ENCODE measurements at places on chromosomes 1 and 21.

GRCh38 chr1:65066766-65067490 is 81.1 kb upstream of the AK4 start:
- DNase-seq = peak; percentile 83

GRCh38 chr21:37987668-37988067 is 71.4 kb upstream of the KCNJ6 start:
- no peak for DNase-seq

DNA sequence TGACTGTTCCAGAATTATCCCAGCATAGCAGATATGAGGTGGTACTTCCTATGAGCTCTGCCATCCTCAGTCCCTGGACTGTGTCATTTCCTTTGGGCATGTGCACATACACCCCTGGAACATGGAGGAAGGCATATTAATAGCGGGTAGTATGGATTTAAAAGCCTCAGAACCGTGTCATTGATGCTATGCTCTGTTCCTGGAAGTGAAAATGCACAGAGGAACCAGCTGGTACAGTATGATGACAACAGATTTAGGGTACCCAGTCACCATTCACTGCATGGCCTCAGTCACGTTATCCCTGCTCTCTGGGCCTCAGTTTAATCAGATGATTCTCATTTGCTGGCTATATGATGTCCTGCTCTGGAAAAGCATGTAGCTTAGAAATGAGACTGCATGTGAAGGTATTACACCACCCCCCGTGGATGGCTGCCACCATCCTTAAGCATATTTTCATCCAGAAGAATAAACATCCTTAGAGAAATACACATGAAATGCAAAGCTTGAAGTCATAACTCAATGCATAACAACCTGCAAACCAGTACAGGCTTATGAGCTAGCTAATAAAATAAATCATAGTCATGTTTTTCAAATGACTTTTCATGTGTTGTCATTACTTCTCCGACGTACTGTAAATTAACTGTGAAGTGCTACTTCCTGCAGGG is 37.8 kb downstream of the SETD4 start:
- no peak for DNase-seq

DNA sequence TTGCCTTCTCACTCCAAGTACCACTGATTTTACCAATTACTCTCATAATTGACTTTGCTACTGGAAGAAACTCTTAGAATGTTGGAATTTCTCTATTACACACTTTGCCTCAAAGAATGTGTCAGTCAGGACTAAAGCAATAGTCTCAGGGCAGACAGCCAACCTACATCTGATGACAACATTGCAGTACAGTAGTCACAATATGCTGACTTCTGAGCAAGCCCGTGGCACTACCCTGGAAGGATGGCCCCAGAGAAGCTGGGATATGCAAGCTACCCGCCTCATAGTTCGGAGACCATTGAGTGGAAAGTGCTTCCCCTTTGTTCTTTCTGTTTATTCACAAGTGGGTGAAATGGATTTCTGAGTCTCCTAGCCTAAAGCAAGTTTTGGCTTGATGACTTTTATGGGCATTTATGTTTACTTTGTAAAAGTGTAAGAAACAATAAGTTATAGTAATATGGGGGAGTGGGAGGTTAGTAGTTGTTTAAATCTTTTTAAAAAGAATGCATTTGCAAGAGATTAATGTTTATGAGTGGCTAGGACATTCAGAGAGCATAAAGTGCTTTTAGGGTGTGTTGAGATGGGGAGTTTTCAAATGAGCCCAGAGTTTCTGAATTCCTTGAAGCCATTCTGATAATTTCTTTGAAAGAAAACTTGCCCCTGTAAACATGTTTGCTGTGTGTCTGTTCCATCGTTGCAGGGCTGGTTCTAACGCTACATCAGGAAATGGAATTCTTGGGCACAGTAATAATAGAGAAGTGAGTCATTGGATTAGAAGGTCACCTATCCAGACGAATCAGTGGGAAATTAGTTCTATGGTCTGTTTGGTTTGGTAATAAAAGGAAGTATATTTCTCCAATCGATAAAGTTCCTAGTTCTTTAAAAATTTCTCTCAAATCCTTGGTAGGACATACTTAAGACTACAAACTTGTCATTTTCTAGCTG is 63.8 kb downstream of the LMO4 start:
- DNase-seq = peak; percentile 73

DNA sequence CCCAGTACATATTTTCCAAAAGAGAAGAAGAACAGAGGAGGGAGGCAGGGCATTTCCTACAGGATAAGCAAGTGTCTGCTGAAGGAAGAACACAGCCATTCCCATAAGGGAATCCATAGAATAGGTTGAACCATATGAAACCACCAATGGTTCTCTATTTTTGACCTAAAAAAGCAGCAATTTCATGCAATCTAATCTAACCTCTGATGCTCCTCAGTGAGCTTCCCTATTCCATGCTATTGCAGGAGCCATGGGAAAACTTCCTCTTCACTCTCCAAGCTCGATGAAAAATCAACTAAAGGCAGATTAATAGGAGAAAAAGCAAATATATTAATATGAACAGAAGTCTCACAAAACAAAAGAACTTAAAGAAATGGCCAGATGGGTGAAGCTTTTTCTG is 50.5 kb downstream of the SIPA1L2 start:
- no peak for DNase-seq

- peak; percentile 32 for DNase-seq
These were observed 28.9 kb downstream of the RNF2 start for GRCh38 chr1:185074307-185074706.

DNA sequence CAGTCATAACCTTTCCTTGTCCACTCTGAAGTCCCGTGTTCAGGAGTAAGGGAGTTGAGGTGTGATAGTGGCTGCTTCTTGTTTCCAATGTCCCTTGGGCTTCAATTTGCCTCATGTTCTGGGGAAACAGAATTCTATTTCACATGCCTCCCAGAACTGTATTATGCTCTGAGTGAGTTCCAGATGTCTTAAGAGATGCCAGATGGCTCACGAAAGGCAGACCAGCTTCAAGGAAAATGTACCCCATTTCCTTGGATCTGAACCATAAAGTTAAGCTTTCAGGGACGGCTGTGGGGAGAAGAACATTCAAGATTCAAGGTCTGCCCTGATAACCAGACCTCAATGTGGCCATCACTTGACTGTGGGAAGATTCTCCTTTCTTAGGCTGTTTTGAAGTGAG is 42.4 kb downstream of the C1orf87 start:
- DNase-seq = no peak

DNA sequence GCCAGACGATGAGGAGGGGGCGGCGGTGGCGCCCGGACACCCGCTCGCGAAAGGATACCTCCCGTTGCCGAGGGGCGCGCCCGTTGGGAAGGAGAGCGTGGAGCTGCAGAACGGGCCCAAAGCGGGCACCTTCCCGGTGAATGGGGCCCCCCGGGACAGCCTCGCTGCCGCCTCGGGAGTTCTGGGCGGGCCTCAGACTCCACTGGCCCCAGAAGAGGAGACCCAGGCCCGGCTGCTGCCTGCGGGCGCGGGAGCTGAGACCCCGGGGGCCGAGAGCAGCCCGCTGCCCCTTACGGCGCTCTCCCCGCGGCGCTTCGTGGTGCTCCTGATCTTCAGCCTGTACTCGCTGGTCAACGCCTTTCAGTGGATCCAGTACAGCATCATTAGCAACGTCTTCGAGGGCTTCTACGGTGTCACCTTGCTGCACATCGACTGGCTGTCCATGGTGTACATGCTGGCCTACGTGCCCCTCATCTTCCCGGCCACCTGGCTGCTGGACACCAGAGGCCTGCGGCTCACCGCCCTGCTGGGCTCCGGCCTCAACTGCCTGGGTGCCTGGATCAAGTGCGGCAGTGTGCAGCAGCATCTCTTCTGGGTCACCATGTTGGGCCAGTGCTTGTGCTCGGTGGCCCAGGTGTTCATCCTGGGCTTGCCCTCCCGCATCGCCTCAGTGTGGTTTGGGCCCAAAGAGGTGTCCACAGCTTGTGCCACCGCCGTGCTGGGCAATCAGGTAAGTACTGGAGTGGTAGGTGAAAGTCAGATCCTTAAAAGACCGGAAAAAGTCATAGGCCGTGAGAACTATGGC is 588 bp downstream of the FLVCR1 start:
- peak; percentile 34 for DNase-seq

- DNase-seq = no peak
These were observed 472.7 kb downstream of the PLPP3 start for GRCh38 chr1:56106531-56107274.

DNA sequence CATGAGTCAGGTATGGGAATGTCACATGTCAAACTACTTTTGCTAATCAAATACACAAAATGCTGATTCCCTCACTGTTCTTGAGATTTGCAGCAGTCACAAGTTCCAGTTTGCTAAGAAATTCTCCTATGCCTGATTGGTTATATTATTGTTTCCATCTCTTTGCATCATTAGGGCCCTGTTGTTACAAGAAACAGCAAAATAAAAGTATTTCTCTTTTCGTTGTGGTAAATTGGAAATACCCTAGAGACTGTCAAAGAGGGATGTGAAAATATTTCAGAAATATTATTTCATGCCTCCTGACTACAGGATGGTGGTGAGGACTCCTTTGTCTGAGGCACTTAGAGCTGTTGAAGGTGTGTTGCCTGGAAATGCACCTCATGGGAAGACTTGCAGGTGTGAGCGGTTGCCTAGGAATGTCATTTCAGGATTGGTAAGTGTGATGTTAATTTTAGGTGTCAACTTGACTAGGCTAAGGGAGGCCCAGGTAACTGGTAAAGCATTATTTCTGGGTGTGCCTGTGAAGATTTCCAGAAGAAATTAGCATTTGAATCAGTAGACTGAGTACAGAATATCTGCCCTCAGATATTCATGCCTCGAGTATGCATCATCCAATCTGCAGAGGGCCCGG is 117.4 kb downstream of the ROR1 start:
- DNase-seq = no peak

DNA sequence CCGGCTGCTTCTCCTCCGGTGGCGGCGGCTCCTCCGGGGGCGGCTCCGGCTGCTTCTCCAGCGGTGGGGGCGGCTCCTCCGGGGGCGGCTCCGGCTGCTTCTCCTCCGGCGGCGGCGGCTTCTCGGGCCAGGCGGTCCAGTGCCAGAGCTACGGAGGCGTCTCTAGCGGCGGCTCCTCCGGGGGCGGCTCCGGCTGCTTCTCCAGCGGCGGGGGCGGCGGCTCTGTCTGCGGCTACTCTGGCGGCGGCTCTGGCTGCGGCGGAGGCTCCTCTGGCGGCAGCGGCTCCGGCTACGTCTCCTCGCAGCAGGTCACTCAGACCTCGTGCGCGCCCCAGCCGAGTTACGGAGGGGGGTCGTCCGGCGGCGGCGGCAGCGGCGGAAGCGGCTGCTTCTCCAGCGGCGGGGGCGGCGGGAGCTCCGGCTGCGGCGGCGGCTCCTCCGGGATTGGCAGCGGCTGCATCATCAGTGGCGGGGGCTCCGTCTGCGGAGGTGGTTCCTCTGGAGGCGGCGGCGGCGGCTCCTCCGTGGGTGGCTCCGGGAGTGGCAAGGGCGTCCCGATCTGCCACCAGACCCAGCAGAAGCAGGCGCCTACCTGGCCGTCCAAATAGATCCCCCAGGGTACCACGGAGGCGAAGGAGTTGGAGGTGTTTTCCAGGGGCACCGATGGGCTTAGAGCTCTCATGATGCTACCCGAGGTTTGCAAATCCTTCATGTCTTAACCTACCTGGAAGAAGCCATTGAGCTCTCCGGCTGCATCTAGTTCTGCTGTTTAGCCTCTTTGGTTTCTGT is 2.0 kb downstream of the LORICRIN start:
- DNase-seq = no peak

DNA sequence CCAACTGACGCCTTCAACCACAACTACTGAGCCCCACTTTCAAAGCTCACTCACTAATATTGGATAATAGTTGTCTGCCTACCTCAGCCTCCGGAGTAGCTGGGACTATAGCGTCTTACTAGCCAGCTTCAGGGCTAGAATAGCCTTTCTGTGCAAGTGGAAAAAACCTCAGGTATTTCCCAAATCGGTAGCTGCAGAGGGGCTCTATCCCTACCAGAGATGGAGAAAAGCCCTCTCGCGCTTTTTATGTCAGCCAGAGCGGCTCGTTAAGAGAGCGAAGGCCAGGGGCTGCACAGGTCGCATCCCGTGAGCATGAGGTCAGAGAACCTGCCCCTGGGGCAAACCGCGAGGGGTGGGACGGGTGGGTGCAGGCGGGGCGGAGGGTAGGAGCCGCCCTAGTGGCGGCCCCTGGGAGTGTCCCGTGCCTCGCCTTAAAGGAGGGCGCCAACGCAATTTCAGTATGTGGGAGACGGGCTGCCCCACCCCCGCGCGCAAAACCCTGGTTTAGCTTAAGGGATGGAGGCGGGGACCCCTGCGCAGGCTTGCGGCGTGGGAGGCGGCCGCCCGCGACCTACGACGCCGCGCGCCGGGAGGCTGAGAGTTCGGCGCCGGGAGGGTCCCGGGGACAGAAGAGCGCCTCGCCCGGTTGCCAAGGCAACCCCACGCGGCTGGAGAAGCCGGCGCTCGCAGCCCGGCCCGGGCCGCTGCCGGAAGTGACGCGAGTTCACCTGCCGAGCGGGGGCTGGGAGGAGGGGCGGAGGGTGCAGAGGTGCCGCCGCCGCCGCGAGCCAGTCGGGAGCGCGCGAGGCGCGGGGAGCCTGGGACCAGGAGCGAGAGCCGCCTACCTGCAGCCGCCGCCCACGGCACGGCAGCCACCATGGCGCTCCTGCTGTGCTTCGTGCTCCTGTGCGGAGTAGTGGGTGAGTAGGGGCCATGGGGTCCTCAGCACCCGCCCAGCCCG is at the start of gene CXADR:
Gene CXADR (plus strand): TSS at position 791 of the 961 bp plus-strand sequence. CDS start 87 bp downstream, at position 878.
- DNase-seq = peak; percentile 49

DNA sequence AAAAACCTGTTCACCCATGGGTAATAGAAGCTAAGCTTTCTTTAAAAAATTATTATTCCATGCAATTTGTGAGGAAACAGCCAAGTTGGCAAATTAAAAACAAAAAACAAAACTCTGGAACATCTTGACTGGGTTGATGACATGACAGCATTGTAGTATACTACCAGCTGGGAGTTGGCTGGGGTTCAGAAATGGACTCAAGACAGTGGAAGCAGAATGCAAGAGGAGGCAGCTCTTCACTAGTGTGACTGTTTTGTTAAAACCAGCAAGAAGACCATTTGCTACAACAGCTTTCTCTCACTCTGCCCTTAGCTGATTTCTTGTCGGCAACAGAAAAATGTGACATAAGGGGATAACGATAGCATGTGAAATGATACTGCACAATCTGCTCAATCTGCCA is 1298.9 kb upstream of the ADGRL4 start:
- no peak for DNase-seq

GRCh38 chr1:170424346-170424745 is 107.6 kb upstream of the GORAB start:
- DNase-seq = peak; percentile 32

GRCh38 chr21:41802684-41803083 is 35.8 kb upstream of the RIPK4 start:
- no peak for DNase-seq

GRCh38 chr1:6241107-6241886 is 2.7 kb upstream of the HES3 start:
- DNase-seq = no peak

All from EL (cell line).